Natural killer cell (primary cell): ENCODE measurements at places on chromosomes 6 and 20. TPM values are rescaled to one million over a fixed set of nuclear protein-coding genes. Genes with fewer than 3 reads are reported as not detected.

DNA sequence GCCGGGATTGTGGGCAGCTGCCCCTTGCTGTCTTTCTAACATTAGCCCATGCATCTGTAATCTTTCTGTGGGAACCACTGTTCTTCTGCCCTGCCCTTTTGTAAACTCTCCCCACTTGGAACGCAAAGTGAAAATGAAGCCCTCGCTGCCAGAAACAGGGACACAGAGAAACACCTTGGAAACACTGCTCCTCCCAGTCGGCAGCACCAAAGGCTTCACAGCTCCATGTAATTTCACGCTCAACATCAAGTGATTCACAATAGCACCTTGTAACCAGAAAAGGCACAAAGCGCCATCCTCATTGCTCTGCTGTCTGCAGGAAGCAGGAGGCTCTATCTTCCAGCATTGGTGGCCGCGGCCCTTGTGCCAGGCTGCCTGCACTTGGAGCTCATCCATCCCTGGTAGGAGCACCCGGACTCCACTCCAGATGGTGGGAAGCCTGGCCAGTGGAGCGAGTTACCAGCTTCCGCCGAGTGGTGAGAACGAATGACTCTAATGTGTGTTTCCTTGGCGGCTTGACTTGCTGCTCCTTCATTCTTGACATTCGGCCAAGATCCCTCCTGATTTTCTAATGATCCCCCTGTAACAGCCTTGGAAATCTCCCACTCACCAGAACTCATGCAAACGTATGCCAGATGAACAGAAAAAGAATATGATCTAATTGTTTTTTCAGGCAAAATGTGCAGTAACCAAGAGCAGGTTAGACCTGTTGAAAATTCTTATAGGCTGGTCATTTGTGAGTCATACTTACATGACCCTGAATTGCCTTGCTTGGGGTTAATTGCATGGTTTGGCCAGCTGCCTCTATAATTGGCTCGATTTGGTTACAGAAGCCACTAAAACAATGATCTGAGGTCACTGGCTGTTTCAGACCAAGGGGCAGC lies 169.1 kb upstream of the CDYL start:
- DNase-seq, result peak; percentile 19

The PCSK2 gene
- total RNA-seq, result not detected

The MUC21 gene
- total RNA-seq, result not detected

The WTAP gene
- 164 TPM for total RNA-seq

DNA sequence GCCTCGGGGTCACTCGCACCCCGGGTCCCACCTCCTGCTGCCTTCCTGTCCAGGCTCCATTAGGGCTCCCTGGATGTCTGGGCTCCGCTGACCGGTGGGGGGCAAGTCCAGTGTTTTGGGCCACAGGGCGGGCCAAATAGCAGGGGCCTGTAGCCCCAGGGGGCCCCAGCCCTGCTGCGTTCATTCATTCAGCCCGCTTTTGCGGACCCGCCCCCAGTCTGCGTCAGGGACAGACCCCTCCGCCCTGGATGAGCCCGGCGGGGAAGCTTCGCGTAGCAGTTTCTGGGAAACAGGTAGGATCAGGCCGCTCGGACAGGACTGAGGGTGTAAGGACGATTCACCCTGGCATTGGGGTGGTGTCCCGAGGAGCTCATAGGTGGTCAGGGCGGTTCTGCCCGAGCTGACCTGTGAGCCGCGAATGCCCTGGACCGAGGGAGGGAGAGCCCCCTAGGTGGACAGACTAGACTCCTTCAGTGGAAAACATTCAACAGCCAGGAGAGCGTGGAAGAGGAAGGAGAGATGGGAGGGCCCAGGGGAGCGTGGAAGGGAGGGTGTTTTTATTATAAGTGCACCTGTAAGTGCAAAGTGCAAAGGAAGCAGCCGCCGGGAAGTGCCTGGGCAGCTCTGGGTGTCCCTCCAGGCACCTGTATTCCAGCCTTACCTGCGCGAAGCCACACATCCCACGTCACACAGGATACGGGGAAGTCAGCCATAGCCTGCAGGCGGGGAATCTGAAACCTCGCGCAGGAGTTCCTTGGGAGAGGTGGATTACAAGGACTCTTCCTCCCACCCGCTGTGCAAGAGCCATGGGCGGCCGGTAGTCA lies 662 bp downstream of the ENTPD6 start:
- peak; percentile 49 for DNase-seq

GRCh38 chr6:140845701-140846100 lies 1287.0 kb upstream of the GJE1 start:
- no peak for DNase-seq

The STK35 gene
- 24.5 TPM for total RNA-seq

- no peak for DNase-seq
These were observed 25.9 kb upstream of the TULP4 start for GRCh38 chr6:158286413-158286812.

The FGD2 gene
- total RNA-seq, result 6.3 TPM

GRCh38 chr20:1392443-1392692 lies 486 bp downstream of the FKBP1A start:
- no peak for DNase-seq

GRCh38 chr6:5280920-5281319 lies 19.6 kb downstream of the FARS2 start:
- no peak for DNase-seq

DNA sequence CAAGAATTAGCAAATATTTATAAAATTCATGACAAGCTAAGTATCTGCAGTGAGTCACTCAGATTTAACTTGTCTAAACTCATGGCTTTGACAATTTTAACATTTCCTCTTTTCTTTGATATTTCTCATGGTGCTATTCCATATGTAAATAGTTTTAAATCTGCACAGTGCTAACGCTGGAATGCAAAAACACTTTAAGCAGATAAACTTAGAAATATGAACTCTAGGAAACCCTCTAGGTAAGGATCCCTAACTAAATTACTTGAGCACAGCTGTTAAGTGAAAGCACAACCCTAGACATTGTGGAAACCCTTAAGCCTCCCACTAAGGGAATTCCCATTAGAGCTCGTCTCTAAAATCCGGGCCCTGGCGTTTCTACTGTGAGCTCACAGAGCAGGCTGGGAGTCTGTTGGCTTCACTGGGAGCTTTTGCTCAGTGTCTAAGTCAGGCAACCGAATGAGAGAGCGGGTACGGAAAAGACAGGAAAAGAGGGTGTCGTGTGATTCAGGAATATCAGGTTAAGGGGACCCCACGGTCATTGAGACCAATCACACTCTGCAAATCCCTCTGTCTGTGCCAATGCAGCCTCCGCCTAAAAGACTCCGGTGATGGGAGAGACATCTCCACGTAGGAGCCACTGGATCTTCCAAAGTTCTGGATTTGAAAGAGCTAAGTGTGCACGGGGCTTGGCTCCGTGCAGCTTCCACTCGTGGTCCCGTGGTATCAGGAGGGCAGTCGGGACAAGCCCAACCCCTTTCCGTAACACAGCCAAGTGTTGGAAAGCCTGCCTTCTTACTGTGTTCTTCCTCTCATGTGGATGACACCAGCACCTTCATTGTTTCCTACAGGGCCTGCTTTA lies 112.3 kb upstream of the RPS6KA2 start:
- no peak for DNase-seq
